ENCODE measurements at places on chromosomes 11 and 22.

DNA sequence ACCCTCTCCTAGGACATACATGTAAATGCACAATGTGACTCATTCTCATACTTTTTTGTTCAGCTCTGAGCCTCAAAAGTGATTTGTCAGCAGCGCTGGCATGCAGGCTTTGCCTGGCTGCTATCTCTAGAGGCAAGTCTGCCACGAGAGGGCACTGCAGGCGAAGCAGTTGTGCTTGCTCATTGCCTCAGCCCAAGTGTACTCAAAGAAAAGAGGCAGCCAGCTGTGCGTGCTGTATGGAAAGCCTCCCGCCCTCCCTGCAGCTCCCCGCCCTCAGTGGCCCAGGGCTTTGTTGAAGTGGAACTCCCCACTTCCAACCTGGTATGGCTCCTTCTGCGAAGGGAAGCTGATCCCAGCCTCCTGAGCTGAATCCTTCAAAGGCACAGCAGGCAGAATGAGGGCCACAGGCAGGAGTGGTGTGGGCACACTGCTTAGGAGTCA, 16.3 kb downstream of the SDHAF2 start:
- peak; percentile 82 for DNase-seq

- DNase-seq = no peak
Observed at GRCh38 chr11:68579455-68579854, 104.9 kb upstream of the GAL start.

- no peak for DNase-seq
Observed at GRCh38 chr11:64697663-64698375, 25.2 kb downstream of the NRXN2 start.

GRCh38 chr11:73257342-73258103, 14.6 kb upstream of the P2RY6 start:
- DNase-seq = peak; percentile 96

- DNase-seq = peak; percentile 42
Observed at GRCh38 chr11:46120346-46121300, 631 bp downstream of the PHF21A start.

- no peak for DNase-seq
Observed at GRCh38 chr11:32081901-32082300, 9.0 kb upstream of the RCN1 start.

- no peak for DNase-seq
Observed at GRCh38 chr11:110293389-110293788, 3.0 kb downstream of the RDX start.

DNA sequence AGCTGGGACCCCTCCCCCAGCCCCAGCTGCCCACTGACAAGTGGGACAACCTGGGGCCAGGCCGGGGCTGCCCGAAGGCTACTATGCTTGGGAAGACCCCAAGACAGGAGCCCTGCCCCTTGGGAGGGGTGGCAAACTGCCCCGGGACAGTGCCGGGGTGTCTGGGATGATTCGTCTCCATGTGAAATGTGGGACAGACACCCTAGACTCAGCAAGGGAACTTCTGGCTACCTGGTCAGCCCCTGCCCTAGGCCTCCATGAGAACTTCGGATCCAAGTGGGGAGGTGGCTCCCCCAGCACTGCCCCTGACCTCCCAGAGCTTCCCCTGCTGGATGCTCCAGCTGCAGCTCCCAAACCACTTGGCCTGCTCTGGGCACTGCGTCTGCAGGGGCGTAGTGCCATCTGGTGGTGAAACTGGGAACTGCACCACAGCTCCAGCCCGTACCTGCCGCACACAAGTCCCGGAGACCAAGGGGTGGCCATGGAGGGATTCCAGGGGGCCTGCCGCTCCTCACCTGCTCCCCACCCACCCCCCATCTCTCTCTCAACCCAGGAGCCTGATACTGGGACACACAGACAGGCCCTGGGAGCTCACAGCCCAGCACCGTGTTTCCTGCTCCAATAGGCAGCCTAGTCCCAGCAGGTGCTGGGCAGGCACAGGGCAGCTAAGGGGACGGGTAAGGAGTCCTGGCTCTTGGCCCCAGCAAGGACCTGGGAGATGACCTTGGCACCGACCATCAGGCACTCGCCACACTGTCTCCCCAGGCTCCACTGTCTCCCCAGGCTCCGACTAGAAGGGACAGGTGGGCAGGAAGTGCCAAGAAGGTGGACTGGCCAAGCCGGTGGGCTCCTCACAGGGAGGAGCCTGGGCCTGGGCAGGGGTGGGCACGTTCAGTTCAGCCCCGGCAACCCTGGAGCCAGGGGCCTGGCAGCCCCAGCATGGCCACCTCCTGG, 194.1 kb downstream of the IGLL1 start:
- no peak for DNase-seq

DNA sequence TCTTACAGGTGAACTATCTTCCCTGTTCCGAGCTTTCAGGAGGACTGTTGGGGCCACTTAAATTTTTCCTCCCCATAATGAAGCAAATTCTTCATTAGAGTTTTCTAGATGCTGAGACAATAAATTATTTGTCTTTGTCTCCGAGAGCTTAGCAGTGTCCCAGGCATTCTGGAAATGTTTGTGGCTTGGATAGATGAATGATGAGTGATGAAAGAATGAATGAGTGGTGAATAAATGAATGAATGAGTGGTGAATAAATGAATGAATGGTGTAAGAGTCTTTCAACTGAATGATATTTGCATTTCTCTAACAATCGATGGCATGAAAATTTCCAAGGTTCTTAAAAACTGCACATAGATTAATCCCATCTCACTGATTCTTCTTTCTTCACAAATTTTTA, 52.8 kb downstream of the AHNAK start:
- DNase-seq = peak; percentile 28

- no peak for DNase-seq
Observed at GRCh38 chr22:35335936-35336781, 36.5 kb downstream of the TOM1 start.

DNA sequence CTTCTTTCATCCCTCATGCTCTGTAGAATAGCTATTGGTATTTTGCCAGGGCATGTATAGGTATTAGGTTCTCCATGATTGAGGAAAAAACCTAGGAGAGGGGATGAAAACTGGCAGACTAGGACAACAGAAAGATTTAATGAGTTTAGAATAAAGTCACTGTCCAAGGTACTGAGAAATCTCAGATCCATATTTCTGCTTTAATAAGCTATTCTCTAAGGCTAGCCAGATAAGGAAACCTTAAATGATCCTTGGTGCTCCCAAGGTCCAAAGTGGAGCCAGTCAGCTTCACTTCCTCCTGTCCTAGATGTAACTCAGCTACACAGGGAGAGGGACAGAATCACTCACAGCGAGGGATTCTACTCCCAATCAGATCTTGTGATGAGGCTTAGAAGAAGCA, 13.7 kb upstream of the CSNK2A3 start:
- no peak for DNase-seq

DNA sequence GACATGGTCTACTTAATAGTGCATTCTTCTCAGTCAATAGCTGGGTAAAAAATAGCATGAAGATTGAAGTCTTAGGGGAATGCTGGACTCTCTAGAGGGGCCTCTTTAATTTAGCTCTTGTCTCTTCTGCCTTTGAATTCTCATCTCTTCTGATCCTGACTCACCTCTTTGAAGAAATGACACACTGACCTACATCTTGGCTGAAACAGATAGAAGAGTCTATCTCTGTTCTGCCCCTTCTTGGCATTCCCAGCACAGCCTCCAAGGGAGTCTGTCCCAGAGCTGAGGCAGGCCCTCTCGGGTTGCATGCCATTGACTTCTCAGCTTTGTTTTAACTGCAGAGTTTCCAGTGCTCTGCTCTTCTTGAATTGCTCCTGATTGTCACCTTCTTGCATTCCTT, 55.7 kb downstream of the PTPRJ start:
- no peak for DNase-seq

DNA sequence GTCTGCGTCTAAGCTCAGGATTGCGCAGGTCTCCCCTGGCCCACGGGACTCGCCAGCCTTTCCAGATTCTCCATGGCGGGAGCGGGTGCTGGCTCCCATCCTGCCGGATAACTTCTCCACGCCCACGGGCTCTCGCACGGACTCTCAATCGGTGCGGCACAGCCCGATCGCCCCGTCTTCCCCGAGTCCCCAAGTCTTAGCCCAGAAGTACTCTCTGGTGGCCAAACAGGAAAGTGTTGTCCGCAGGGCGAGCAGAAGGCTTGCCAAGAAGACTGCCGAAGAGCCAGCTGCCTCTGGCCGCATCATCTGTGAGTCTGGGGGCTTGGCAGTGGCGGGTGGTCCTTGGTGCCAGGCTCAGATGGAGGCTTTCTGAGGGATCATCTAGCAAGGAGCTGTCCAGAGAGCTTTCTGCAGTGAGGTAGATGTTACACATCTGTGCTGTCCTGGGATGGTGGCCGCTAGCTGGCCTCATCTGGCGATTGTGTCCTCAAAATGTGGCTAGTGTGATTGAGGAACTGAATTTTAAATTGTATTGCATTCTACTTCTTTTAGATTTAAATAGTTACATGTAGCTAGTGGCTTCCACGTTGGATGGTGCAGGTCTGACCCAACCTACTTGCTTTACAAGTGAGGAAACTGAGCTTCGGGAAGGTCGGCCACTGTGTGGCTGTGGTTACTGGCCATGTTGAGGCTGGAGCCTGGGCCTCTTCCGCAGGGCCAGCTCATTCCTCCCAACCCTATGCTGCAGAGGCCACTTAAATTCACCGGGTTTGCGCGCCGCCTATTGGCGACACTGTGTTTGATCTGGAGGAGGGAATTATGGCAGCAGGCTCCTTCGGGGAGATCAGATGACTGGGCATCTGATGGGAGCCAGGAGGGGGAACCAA, 6.7 kb downstream of the INCENP start:
- DNase-seq = no peak

DNA sequence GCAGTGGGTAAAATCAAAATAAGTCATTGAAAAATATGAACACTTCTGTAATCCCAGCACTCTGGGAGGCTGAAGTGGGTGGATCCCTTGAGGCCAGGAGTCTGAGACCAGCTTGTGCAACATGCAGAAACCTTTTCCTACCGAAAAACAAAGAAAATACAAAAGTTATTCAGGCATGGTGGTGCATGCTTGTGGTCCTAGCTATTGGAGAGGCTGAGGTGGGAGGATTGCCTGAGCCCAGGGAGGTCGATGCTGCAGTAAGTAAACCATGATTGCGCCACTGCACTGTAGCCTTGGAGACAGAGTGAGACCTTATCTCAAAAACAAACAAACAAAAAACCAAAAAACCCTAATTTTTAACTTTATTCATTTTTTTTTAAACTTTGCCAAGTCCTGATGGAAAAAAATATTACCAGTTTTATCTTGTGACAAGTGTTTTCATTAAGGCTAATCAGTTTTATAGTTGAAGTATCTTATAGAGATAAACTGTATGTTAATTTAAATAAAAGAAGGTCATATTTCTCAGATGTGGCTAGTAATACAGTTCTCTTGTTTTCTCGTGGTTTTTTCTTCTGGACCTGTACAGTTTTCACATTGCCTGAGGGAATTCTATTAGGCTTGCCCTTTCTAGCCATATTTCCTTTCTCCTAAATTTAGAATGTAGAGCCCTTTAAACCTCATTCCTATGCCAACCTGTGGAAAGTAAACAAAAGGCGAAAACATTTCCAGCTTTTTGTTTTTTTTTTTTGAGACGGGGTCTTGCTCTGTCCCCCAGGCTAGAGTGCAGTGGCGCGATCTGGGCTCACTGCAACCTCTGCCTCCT, 9.4 kb downstream of the HIPK3 start:
- no peak for DNase-seq

DNA sequence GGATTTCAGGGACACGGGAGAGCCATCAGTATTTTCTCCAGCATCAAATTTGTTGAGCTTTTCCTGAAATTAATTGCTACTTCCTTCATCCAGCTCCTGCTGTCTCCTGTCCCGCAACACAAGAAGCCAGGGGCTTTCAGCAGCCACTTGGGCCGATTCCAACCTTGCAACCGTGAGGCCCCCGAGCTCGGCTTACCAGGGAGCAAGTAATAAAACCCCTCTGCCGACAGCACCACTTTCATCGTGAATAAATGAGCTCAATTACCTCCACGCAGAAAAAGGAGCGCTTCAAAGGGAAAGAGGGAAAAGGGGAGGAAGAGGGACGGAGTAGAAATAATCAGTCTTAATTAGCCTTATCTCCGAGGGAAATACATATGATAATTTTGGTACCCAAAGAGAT, 76.6 kb downstream of the CELSR1 start:
- no peak for DNase-seq

- DNase-seq = no peak
Observed at GRCh38 chr22:36197514-36198146, 4.0 kb downstream of the APOL4 start.

DNA sequence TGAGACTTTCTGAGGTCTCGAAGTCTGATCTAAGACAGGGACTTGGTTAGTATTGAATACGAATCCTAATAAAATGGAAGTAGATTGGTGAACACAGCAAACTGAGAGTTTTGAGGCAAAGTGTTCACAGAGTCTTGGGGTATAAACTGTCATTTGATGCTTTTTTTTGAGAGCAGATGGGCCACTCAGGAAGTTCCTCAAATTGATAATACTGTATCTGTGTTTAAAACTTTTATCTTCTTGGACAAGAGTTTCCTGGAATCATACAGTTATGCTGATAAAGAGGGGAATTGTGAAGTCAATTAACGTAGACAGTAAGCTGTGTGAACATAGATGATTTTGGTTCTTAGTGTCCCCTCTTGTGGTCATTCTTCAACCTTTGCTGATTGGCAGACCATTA, 80.0 kb upstream of the CLPB start:
- DNase-seq = no peak

DNA sequence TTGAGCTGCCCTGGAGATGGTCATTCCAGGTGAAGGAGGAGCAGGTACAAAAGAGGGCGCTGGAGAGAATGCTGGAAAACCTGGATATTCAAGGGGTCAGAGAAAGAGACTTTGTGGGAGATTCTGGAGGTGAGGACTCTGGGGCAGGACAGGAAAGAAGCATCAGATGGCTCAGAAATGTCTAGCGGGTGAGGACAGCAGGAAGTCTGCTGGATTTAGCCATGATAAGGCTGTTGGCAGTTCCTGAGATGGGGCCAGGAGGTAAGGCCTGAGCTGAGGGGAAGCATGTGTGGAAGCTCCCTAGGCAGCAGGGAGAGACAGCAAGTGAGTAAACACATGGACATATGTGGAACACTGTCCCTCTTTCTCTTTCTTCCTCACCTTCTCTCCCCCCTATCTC, 1.5 kb downstream of the UPB1 start:
- no peak for DNase-seq

- no peak for DNase-seq
Observed at GRCh38 chr11:60077216-60077817, 11.1 kb upstream of the MS4A2 start.

GRCh38 chr22:50718352-50718709, 19.7 kb upstream of the ACR start:
- no peak for DNase-seq

DNA sequence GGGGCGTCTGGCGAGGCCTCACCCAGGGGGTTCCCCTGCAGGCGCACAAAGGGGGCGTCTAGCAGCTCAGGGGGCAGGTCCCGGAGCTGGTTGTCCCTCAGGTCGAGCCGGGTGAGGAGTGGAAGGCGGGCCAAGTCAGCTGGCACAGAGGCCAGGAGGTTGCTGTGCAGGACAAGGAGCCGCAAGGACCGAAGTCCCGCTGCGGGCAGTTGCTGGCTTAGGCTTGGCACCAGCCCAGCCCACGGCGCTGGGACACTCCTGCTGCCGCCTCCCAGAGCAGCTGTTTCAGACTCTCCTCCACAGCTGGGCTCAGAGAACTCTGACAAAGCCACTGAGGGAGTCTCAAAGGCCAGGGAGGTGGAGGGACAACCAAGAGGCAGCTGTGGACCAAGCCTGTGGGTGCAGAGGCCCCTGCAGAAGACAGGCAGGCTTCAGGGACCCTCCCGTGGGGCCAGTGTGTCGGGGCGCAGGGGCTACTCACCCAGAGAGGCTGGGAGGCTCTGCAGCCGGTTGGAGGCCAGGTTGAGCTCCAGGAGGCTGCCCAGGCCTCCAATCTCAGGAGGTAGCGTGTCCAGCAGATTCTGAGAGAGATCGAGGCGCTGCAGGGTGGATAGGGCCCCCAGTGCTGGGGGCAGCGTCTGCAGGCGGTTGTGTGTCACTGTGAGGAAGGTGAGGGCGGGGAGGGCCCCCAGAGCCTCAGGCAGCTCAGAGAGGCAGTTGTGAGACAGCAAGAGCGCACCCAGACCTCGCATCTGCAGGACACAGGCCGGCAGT, 2.2 kb downstream of the PIDD1 start:
- no peak for DNase-seq
